ENCODE measurements at places on chromosomes 16 and 17.
A peak's percentile ranks its signal among the peaks of the same experiment; 100 is the strongest.

GRCh38 chr17:81434072-81434471 is 38.8 kb downstream of the BAHCC1 start:
- DNase-seq = no peak

- DNase-seq = peak; percentile 59
Observed at GRCh38 chr16:17476414-17477259, 5.9 kb upstream of the XYLT1 start.

GRCh38 chr17:42334677-42335076 is 46.4 kb downstream of the STAT5A start:
- no peak for DNase-seq

GRCh38 chr17:40541060-40541872 is 24.0 kb downstream of the CCR7 start:
- no peak for DNase-seq

DNA sequence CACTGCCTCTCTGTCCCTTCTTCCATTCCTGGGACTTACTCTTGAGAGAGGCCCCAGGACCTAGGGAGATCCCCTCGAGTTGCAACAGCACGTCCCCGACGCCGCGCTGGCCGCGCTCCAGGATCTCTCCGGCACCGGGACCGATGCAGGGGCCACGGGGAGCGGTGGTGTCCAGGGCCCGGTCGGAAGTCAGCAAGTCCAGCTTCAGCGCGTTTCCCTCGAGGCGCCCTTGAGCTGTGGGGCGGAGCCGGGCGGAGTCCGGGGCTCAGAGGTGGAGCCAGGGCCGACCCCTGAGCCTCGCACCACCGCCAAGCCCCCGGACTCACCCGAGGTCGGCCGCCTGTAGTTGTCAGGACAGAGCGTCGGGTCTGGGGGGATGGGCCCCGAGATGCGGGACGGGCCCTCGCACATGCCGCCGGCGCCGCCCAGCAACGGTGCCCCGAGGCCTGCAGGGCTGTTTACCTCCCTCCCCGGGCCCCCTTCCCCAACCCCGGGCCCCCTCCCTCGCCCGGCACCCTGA is 458 bp downstream of the ENKD1 start:
- DNase-seq = peak; percentile 41

- DNase-seq = no peak
Observed at GRCh38 chr17:2171702-2172076, 116.8 kb downstream of the HIC1 start.

GRCh38 chr17:6172642-6173330 is 102.6 kb downstream of the WSCD1 start:
- DNase-seq = peak; percentile 15

DNA sequence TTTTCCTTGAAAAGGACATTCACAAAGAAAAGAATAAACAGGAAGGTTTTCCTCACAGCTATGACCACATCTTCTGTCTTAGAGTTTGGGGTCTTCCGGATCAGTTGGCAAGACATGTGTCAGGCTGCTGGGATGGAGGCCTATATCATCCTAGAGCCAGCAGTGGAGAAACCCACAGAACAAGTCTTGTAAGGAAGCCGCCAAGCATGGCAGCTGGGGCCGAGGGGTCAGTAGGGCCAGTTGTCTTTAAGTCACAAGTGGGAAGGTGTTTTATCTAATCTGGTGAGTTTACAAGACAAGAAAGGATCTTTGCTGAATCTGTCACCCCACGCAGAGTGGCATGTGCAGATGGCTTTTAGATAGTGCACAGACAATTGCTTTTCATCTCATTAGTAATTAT is 25.7 kb downstream of the SCNN1B start:
- no peak for DNase-seq

DNA sequence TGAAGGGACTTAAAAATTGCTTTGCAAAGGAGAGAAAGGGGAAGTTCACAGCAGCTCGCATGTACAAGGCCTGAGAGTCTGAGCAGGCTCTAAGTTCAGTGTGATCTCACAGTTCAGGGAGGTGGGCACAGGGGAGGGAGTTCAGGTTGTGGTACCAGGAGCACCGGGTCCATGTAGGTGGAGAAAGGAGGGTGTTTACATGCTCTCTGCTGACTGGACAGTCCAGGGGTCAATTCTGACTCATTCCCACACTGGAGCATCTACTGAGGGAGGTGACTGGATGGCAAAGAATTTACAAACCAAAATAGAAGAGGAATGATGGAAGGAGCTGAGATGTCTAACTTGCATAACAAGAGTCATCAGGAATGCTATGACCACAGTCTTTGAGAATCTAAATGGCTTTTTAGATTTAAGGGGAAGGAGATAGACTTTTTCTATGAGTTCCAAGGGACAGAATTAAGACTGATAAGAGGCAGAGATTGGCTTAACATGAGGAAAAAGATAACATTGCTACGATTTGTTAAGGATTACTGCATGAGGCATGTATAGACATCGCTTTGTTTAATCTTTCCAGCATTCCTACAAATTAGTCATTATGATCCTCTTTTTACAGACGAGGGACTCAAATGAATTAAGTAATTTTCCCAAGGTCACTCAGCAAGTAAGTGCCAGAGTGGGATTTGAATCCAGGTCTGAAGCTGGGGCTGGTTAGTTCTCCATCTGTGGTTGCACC is 29.9 kb downstream of the MIS12 start:
- DNase-seq = no peak

GRCh38 chr17:12961655-12962054 is 56.2 kb downstream of the ELAC2 start:
- DNase-seq = no peak

DNA sequence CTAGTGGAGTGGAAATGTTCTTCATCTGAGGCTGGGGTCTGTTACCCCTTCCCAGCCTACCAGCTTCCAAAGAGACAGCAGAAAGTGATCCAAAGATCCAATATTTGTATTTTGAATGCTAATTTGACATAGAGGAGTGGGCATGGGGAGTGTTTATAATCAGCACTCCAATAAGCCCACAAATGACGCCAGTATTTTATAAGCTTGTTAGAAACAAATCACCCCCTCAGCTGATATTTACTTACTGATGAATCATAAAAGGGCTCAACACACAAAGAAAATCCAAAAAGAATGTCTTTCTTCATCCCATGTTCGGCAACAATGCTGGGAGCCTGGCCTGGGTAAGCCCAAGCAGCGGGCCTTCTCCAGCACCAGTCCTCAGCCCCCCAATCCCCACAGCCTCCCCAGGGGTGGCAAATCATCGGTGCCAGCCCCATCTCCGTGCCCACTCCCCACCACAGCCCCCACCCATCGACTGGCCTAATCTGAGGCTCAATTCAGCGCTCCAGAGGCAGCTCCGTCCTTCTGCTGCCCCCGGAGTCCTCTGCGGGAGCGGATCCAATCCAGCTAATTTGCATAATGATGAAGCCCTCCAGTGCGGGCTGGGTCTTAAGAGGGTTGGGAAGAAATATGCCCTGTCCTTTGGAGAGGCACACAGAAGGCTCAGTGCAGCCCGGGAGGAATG is 169.5 kb downstream of the C16orf78 start:
- no peak for DNase-seq

DNA sequence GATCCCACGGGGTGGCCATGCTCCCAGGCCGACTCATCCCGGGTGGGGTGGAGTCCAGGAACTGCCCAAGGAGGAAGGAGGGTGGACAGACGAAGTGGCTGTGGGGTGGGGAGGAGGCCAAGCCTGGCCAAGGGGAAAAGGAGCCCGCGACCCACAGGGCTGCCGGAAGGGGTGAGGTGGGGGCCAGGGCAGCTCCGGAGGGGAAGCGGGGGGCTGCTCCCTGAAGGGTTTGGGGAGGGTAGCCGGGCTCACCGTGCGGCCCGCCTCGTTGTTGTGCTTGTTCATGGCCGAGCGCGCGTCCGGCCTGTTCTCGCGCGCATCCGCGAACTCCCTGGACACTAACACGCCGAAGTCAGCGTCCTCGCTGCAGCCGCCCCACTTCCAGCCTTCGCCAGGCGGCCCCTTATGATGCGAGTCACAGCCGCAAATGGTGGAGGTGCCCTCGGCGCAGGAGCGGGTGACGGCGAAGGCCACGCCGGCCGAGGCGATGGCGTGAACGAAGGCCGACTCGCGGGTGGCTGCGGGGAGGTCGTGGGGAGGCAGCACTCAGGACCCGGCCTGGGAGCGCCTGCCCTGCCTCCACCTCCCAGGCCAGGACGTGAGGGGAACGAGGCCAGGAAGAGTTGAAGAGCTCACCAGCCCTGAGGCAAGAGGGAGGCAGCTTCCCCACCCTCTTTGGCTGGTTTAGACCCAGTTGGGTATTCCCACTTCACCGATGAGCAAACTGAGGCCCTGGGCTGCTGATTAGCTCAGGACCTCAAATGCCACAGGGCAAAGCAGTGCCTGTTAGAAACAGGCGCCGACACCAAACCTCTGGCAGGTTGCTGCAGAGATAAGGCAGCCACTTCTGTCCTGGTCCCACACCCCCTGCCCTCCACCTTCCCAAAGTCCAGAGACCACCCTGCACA is 48.7 kb downstream of the WNT3 start:
- DNase-seq = no peak

DNA sequence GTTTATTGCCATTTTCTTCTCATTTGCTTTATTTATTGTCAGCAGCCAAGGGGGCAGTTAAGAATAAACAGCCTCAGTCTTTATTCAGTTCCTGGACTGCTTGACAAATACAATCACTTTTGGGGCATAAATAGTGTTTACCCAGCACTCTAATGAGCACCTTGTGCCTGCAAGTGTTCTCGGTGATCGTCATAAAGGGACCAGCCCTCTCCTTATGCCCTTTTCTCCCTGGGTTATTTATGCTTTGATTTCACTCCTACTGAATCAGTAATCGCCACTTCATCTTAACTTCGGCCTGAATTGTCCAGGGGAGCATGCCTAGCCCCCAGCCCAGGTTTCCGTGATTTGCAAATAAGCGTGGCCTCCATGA is 55.7 kb upstream of the CACNG5 start:
- no peak for DNase-seq
